ENCODE measurements at places on chromosomes 6 and 20.

- DNase-seq, result no peak
Measured at GRCh38 chr20:56762829-56763228, 133.7 kb downstream of the TFAP2C start.

DNA sequence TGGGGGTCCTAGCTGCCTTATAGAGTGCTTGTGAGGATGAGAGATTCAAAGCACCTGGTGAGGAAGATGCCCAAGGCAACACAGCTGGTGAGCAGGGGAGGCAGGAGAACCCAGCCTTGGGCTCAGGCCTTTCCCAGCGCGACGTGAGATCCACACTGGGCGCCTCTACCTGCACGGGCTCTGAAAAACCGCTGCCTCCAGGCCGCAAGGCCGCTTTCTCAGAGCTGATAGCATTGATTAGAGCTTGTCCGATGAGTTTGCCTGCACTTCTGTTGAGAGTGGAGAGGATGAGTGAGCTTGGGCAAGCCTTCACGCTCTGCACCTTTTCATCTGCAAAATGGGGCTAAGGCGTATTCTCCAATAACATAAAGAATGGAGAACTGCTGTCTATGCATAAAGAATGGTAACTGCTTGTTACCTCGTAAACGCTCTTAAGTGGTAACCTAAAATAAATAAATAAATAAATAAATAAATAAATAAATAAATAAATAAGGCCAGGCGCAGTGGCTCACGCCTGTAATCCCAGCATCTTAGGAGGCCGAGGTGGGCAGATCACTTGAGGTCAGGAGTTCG lies 916 bp downstream of the PABPC1L start:
- no peak for DNase-seq

DNA sequence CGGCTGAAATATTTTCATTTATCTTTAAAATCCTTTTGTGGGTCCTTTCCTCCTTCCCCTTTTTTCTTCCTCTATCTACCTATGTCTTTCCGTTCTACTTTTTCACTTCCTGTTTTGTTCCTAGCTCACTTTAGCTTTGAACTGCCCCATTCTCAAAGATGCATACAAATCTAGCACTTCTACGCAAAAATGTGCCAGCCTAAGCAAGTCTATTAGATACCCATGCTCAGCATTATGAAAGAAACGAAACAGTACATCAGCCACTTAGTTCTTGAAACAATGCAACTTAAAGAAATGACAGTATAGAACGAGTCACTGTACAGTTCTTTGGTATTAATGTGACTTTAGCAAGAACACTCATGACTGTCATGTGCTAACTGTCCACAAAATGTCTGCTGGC lies 47.3 kb upstream of the MARCKS start:
- DNase-seq, result no peak

DNA sequence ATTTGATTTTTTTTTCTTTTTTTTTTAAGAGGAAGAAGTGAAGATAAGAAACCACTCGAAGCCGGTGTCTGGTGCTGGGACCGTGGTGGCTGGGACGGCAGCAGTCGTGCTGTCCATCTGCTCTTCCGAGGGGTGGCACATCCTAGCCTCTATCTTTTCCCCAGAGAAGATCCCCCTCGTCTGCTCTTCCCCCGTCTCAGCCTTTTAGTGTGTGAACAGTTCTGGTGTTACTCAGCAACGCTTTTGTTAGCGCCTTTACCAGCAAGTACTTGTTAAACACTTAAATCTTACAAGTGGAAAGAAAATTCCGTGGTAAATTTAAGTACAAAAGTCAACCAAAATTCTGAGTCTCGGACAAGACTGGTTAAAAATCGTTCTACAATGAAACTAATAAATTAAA lies 90.1 kb downstream of the RSPH3 start:
- DNase-seq, result no peak

DNA sequence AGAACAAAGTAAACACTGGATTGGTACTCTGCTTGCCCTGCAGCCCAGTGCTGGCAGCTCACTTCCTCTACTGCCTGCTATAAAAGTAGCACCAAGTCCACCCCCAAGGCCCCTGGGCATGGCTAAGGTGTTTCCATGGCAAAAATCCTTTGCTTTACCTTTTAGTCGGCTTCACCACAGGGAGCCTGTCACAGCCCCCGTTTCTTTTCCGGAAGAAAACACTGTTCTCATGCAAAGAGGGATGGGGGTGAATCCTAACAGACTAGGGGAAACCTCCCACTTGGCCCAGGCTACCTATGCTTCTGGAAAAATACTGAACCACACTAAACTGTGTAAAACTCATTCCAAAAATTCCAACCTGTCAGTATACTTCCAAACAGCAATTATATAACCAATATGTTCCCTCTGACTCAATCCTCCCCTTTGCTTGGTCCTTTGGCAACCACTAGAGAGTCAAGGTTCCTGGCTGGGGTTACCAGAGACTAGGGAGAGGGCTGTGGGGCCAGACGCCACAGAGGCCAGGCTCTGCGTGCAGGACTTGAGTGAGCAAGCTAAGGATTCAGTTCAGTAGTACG lies 16.1 kb downstream of the PPIL1 start:
- DNase-seq, result no peak

DNA sequence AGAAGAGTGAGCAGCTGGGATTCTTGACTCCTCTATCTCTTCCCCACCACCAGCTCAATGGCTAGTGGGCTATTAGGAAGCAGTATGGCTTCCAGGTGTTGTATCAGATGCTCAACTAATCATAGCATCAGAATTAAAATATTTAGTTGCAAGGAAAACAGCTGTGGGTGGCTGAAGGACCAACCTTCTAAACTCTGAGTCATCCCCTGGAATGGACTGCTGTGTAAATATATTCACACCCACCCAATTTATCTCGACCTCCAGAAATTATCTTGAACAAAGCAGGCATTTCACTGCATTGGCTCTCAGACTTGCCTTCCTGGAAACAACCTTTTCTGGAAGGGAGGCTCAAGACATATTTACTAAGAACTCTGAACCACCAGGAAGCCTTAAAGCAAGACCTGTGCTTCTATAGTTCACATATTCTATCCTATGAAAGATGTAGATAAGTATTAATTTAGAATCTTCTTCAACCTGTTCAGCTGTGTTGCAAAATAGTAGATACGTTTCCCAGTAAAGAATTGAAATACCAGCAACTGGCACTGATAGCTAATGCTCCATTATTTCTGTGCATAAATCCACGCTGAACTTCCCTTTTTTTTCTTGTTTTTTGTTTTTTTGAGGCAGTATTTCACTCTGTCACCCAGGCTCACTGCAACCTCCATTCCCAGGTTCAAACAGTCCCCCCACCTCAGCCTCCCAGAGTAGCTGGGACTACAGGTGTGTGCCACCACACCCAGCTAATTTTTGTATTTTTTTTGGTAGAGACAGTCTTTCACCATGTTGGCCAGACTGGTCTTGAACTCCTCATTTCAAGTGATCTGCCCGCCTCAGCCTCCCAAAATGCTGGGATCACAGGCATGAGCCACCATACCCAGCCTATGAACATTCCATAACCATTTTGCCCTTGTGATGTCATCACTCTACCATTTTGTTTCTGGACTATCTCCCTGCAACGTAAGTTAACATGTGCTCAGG lies 56.9 kb upstream of the CD2AP start:
- DNase-seq, result no peak

- DNase-seq, result no peak
Measured at GRCh38 chr6:42336431-42336830, 115.3 kb downstream of the TRERF1 start.

DNA sequence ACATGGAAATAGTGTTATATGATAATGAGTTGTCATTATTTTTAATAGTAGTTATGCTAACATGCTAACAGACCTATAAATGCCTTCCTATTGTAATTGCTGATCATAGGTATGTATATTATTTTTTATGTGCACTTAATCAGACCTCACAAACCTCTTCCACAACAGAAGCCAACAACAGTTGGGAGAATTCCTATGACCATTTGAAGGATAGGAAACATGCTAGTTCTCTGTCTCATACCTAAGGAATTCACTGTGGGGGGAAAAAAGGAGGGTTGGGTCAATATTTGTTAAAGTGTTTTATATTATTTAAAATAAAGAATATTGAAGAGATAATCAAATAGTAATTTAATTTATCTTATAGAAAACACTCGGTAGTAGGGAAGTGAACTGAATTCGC lies 990.9 kb downstream of the EPHA7 start:
- DNase-seq, result no peak
